ENCODE measurements at places on chromosomes 5 and 9. TPM values are rescaled to one million over a fixed set of nuclear protein-coding genes. Genes with fewer than 3 reads are reported as not detected.

DNA sequence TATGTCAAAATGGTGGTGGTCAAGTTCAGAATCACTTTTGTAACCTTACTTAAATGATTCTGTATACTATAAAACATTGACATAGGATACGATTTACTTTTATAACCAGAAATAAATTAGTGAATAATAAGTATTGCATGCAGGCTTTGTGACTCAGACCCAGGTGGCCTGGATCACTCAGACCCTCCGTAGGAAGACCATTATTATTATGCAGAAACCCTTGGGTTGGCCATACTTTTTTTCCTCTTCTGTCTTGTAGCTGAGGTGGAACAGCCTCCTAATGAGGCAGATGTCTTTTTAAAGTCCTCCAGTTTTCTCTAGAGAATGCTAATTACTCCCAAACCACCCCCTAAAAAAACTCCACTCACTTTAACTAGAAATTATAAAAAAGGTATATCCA, 121.9 kb downstream of the LPAR1 start:
- no peak for DNase-seq

DNA sequence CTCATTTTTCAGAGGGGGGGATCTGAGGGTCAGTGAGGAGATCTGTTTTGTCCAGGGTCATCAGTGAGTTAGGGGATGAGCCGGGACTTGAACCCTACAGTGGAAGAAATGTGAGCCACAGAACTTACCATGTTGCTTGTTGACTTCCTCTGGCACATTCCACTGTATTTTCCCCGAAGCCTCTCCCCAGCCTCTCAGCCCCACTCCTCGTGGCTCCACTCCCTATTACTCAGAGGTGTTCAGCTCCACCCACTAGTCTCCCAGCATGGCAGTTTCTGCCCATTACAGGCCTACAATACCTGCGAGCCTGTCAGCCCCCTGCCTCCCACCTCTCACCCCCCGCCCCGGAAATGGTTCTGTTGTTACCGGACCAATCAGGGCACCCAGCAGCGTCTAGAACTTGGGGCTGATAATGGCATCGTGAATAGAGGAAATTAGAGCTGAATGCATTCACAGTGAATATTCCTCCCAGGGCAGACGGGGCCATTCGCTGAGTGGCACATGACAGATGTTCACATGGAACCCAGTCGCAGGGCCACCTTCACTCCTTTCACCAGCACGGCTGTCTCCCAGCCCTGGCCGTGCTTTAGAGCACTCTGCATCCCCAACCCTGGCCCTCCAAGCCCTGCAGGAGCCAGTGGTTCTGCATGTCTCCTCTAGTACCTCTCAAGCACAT, 81.6 kb downstream of the KCNIP1 start:
- no peak for DNase-seq

Gene ARHGEF39
- 8.9 TPM for total RNA-seq

- no peak for DNase-seq
Observed at GRCh38 chr5:151195622-151196021, 28.3 kb downstream of the CCDC69 start.

GRCh38 chr9:127847178-127847510, 7.3 kb downstream of the ENG start:
- DNase-seq: no peak

DNA sequence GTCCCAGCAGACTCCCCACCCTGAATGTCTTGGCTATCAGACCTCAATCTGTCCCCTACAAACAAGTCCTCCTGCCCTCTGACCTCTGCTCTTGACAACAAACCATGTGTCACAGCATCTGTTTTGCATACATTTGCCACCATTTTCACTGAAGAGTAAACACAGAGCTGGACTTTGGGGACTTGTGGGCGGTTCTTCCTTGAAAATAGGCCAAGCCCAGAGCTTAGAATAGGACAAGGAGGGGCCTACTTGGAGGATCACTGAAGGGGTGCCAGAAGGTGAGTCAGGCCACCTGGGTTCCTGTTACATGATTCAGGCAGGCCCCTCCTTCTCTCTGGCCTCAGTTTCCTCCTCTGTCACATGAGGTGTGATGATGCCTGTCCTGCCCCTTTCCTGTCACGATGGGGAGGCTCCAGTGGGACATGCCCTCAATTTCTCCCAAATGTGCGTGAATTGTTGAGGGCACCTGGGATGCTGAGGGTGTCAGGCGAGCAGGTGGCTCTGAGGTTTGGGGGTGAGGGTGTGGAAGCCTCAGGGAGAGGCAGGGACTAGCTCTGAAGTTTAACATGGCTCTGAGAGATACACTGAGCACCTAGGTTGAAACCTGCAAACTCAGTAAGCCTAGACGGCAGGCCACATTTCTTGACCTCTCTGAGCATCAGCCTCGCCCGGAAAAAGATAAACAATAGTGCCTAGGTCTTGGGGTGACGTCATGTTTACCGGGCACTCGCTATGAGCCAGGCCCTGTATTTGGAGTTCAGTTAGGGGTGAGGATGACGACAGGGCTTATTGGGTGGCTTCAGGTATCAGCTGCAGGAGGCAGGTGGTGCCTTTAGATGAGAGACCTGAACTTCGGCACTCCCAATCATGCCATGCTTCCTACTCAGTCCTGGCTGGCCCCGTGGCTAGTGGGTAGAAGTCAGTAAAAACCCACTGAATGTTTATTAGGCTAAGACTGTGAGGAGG, 107.6 kb upstream of the PITX1 start:
- DNase-seq: peak; percentile 46

Gene RMRP
- 6,816 TPM for total RNA-seq

DNA sequence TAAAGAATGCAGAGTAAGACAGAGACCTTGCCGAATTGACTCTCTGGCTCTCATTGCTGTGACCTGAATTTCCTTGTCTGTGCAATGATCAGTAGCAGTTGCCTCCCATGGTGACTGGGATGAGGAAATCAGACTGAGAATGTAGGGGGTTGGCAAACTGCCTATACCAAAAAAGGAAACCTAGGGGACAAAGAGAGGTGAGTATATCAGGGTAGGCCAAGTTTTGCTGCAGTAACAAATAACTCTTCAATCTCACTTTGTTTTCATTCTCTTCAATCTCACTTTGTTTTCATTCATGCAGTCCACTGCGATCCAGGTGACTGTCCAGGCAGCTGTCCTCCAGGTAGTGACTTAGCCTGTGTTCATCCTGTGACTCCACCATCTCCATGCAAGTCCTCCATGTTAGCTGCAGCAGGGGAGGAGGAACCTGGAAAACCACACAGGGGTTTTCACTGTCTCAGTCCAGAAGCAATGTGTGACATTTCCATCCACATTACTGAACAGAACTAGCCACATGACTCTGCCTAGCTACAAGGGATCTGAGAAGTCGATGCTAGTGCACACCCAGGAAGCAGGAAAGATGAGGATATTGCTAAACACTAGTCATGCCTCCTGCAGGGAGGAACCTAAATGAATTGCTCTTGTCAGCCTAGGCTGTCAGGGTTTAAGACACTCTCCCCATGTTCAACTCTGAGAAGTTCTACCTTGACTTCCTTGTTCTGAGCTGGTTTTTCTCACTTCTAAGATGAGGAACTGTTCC, 26.0 kb downstream of the TMEM174 start:
- no peak for DNase-seq

Gene DBH
- total RNA-seq: not detected

Gene FOXE1
- not detected for total RNA-seq

Gene PCDHB9
- total RNA-seq: not detected

All from HT1080 (cell line).